ENCODE measurements at places on chromosomes 7 and 10.

DNA sequence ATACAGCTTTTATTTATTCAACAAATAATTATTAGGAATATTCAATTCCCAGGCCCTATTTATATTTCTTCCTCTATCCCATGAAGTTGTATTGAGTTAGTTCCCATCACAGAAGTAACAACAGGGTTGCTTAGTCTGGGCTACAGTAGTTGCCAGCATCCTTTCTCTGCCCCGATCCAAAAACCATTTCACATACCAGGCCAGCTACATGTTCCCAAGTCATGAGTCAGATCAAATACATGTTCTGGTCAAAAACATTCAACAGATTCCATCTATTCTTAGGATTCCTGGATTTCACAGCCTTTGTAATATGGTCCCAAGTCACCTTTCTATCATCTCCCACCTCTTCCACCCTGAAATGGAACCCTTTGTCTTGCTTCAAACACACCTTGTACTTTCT lies 91.6 kb downstream of the RAB11FIP2 start:
- DNase-seq: no peak

GRCh38 chr10:3570855-3571266 lies 214.1 kb downstream of the KLF6 start:
- no peak for DNase-seq

- DNase-seq: no peak
These were observed 5.1 kb downstream of the ZNF680 start for GRCh38 chr7:64557601-64558322.

GRCh38 chr10:33117816-33118215 lies 159.8 kb upstream of the ITGB1 start:
- no peak for DNase-seq

DNA sequence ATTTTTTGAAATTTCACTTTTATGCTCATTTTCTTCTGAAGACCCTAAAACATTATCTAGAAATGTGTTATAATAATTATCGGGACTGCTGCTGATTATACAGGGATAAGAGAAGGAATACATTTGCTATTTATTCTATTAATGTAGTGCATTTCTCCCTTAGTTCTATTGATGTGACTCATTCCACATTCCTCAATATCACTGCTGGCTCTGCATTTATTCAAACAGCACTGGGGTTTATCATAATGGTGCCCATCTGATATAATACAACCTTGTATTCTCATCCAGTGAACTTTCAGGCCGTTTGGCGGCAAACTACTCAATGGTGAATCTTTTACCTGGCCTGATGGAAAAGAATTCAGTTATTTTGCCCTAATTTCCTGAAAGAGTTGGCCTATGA lies 7.8 kb downstream of the KCND2 start:
- no peak for DNase-seq

- no peak for DNase-seq
These were observed 122.9 kb upstream of the SEMA3A start for GRCh38 chr7:84317536-84317935.

GRCh38 chr10:131450216-131450765 lies 138.8 kb upstream of the TCERG1L start:
- DNase-seq: no peak

DNA sequence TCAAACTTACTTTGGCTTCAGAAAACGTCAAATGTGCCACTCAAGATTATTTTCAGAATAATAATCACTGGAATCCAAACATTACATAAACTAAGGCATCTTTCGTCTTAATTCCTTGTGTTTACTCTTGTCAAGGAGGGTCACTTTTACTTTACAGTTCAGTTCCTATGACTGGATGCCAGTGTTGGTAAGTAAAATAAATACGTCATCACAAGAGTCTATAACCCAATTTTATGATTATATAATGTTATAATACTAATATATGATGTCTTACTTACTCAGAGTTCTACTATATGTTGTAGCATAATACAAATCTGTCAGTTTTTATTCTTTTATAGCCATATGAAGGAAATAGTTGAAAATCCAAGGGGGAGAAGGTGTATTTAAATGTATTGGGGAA lies 123.8 kb downstream of the GPR85 start:
- DNase-seq: no peak

DNA sequence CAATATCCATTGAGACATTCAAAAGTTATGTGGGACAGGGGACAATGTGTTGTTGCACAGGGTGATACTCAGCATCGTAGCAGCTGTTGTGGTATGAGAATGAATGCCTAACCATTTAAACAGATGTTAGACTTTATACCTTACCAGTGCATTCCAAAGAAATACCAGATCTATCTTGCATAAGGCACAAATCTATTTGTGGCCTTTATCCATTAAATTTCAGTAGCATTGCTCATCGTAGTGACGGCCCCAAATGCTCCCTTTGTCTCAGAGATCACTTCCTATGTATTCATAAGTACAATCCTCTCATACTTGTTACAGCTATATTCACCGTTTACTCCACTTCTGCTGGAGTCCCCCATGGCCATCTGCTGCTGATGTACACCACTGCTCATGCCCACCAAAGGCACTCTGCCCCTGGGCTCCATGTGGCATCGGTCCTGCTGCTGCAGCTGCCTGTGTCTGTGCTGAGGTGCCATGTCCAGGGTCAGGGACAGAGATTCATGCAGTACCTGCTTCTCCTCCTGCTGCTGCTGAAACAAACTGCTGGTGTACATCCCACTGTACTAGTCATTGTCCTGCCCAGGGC lies 96.3 kb downstream of the CPED1 start:
- no peak for DNase-seq

GRCh38 chr10:70317943-70318318 lies 34.1 kb upstream of the NPFFR1 start:
- no peak for DNase-seq

GRCh38 chr10:58331646-58332045 lies 3.2 kb upstream of the UBE2D1 start:
- DNase-seq: no peak

- no peak for DNase-seq
These were observed 15.6 kb downstream of the ADAM8 start for GRCh38 chr10:133260895-133261725.

DNA sequence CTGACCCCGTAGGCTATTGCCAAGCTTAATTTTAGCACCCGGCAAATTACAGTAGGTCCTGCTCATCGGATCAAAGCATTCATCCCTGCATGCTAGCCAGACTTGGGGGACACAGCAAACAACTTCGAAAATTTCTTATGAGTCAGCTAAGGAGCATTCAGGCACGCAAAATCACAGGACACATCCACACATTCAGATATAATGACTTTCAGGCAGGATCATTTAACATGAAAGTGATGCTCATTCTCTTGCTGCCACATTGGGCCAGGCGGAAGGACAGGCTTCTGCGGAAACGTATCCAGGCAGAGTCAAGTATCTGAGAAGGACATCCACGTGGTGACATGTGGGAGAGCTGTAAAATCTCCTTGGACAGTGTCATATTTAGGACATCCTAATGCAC lies 474.0 kb upstream of the NRP1 start:
- DNase-seq: no peak

GRCh38 chr7:45140827-45141226 lies 16.8 kb upstream of the RAMP3 start:
- no peak for DNase-seq

DNA sequence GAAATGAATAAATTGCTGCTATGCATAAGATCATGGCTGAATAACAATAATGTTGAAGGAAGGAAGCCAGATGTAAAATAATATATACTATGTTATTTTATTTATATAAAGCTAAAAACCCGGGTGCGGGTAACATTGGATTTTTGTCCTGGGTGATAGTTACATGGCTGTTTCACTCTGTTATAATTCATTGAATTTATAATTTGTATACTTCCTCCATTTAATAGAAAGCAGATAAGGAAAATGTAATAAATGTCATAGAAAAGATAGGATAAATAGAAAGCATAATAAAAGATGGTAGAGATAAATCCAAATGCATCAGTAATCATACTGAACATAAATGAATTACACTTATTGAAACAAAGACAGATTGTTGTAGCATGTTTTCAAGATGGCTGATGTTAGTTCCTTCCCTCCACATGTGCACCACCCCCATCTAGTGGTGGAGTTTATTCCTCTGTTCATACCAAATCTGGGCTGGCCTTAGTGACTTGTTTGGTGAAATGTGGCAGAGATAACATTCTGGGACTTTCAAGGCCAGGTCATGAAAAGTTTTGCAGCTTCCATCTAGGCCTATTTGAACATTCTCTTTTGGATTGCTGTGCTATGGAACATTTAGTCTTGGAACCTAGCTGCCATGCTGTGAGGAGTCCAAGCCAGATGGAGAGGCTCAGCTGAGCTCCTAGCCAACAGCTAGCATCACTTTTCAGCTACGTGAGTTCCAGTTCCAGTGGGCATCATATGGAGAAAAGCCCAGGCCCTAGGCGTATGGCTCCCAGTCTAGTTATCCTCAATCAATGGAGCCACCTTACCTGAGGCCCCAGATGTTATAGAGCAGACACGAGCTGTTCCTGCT lies 46.9 kb downstream of the AHCYL2 start:
- DNase-seq: no peak

GRCh38 chr10:132441818-132442524 lies 45.0 kb downstream of the PWWP2B start:
- DNase-seq: no peak

- no peak for DNase-seq
These were observed 123.5 kb upstream of the SHH start for GRCh38 chr7:155935726-155936125.

- no peak for DNase-seq
These were observed 61.3 kb upstream of the BICC1 start for GRCh38 chr10:58451193-58451889.

DNA sequence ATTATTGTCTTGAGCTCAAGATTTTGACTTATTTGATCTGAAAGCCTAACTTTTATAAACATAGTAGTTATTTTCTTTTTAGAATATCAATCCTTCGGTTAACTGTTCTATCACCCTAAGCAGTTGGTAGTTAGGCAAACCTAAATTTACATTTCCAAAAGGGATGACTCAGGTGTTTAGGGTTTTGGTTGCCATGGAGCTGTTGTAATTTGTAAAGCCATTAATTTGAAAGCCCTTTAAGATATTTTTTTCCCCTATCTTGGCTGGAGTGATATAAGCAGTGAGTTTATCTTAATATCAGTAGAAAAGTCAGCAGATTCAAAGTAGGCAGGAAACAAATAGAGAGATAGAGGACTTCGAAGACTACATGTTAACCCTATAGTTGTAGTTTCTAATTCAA lies 1472.6 kb upstream of the CELF2 start:
- DNase-seq: no peak

GRCh38 chr7:111866787-111867186 lies 304.5 kb upstream of the IMMP2L start:
- no peak for DNase-seq

DNA sequence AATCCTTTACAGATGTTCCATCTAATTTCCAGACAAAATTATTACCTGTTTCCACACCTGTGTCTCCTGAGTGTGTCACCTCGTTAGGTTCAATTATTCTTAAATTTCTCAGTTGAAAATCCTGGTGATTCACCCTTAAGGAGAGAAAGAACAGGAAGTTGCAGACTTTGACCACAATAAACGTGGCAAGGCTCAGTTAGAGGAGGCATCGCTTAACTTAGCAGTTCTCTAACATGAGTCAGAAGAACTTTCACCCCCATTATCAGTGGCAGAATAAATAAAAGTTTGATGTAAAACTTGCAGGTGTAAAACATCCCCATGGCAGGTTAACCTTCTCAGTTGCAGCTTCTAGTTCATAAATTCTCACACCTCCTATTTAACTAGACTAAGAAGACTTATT lies 8.3 kb downstream of the XPNPEP1 start:
- no peak for DNase-seq

DNA sequence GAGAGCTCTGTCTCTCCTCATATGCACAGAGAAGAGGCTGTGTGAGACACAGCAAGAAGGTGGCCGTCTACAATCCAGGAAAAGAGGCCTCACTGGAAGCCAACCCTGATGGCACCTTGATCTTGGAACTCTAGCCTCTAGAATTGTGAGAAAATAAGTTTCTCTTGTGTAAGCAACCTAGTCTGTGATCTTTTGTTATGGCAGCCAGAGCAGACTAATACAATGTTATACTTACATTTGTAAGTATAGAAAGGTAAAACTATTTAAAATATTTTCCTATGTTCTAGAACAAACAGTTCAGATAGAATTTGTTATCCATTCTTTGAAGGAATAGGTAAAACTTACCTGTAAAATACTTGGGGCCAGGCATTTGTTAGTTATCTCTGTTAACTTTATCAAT lies 53.3 kb downstream of the LRMDA start:
- no peak for DNase-seq

DNA sequence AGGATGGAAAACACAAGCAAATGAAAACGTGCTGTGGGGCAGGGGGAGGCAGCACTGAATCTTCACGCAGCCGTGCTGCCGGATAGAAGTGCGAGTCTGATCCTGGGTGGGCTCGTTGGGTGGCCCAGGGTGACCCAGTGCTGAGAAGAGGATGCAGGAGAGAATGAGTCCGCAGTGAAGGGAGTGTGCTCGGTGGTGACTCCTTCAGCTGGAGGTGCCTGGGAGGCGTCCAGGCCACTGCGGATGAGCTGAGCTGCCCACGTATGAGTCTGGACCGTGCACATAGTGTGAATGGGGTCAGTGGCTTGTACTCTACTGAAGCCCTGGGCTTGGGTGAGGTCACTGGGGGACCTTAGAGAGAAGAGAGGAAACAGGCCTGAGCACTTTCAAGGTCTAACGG lies 190.0 kb upstream of the MGMT start:
- DNase-seq: no peak

DNA sequence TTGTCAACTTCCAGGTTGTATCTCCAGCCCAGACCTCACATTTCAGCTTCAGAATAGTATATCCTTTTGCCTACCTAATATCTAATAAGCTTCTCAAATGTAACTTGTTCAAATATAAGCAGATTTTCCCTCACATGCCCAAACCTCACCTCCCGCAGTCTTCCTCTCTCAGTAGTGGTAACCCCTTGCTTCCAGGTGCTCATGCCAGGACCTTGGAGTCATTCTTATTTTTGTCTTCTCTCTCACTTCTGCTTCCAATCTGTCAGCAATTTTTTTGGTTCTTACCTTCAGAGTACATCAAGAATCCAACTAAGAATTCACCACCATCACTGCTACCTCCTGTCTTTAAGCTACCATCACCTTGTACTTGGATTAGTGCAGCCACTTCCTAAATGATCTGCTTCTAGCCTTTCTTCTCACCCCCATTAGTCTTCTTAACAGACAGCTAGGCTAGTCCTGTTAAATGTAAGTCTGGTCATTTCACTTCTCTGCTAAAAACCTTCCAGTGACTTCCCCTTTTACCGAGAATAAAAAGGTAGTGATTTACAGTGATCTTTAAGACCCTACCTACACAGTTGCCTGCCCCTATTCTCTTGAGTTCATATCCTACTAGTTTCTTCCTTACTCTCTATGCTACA lies 14.0 kb downstream of the ANKIB1 start:
- DNase-seq: no peak

All from NCI-H2227 treated with DMSO at 0.1 percent for 48 hours (cell line).